ENCODE measurements at places on chromosomes 11 and 22. TPM values are rescaled to one million over a fixed set of nuclear protein-coding genes. Genes with fewer than 3 reads are reported as not detected.

KCNK7 gene
- not detected for total RNA-seq

HRAS gene
- total RNA-seq, result 54.8 TPM

CSNK2A3 gene
- total RNA-seq, result 0.78 TPM

KRTAP5-11 gene
- total RNA-seq, result not detected

GDPD4 gene
- not detected for total RNA-seq

TREH gene
- not detected for total RNA-seq

OR8D4 gene
- total RNA-seq, result not detected

OR8G1 gene
- total RNA-seq, result not detected

ANO3 gene
- total RNA-seq, result not detected

CASP5 gene
- not detected for total RNA-seq

TENM4 gene
- total RNA-seq, result 6.1 TPM

IGLL1 gene
- total RNA-seq, result not detected

MAPK11 gene
- total RNA-seq, result 6.8 TPM

CCDC86 gene
- 10.5 TPM for total RNA-seq

HSPB2 gene
- total RNA-seq, result 2.3 TPM

MMP13 gene
- not detected for total RNA-seq

GPR83 gene
- 0.35 TPM for total RNA-seq

SUSD2 gene
- 2.4 TPM for total RNA-seq

ROBO4 gene
- total RNA-seq, result 13.9 TPM

BATF2 gene
- total RNA-seq, result 1.6 TPM

OR6X1 gene
- not detected for total RNA-seq

NAALAD2 gene
- 1.2 TPM for total RNA-seq

ADM gene
- 108 TPM for total RNA-seq

TNNI2 gene
- total RNA-seq, result not detected

C11orf87 gene
- not detected for total RNA-seq

OR51B4 gene
- total RNA-seq, result not detected

DUSP8 gene
- total RNA-seq, result 3.3 TPM

OR51B5 gene
- not detected for total RNA-seq

IGF2 gene
- total RNA-seq, result 27.2 TPM

UBASH3B gene
- 1.8 TPM for total RNA-seq

B3GAT1 gene
- total RNA-seq, result 0.27 TPM

GNG3 gene
- not detected for total RNA-seq

BACE1-AS gene
- 13.1 TPM for total RNA-seq

NCF4 gene
- total RNA-seq, result 5.4 TPM

TNNT3 gene
- 2.4 TPM for total RNA-seq

POU2F3 gene
- total RNA-seq, result not detected

MS4A1 gene
- total RNA-seq, result not detected

MYO18B gene
- total RNA-seq, result not detected
